ENCODE measurements at places on chromosomes 4 and X. TPM values are rescaled to one million over a fixed set of nuclear protein-coding genes. Genes with fewer than 3 reads are reported as not detected.

GRCh38 chr4:27515140-27515539, 654.5 kb downstream of the STIM2 start:
- no peaks in the 10 kb centered on the region for H3K27me3 ChIP-seq
- H3K36me3 ChIP-seq, result no peaks in the 10 kb centered on the region
- H3K4me3 ChIP-seq, result no peak overlapping the region
- H3K27ac ChIP-seq, result no peak overlapping the region
- DNase-seq, result no peak

DMP1 gene
- 0.11 TPM for total RNA-seq

GRCh38 chr4:168796362-168797106, 213.5 kb downstream of the CBR4 start:
- no peak for DNase-seq
- no peaks in the 10 kb centered on the region for H3K36me3 ChIP-seq
- H3K27me3 ChIP-seq, result no peaks in the 10 kb centered on the region
- H3K4me3 ChIP-seq, result no peak overlapping the region

NAT8L gene
- 20.0 TPM for total RNA-seq

DNA sequence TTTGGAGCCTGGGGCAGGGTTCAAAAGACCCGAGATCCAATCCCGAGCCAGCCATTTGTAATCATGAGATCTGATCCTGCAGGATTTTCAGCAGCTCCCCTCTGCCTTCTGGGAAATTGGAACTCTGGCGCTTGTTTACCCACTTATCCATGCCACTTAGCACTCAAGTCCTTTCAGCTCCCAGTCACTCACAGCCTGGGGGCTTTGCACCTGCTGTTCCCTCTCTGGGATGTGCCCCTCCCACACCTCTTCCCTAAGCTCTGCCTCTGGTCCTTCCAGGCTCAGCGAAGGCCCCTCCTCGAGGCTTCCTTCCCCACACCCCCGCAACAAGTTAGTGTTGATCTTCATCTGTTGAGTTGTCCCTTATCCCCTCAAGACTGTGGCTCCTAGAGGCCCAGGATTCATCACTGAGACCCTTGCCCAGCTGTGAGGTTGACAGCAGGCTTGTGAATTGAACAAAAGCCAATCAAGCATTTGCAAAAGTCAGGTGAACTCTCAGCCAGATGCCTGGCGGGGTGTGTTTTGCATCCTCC, 99.1 kb upstream of the AFAP1 start:
- H3K4me3 ChIP-seq, result no peak overlapping the region
- H3K27ac ChIP-seq, result peak overlapping the region; percentile 16
- DNase-seq, result no peak
- H3K4me1 ChIP-seq, result peaks cover 12% of the 10 kb centered on the region
- no peaks in the 10 kb centered on the region for H3K27me3 ChIP-seq

CLOCK gene
- 18.9 TPM for total RNA-seq

GRCh38 chrX:11532291-11533078, 133.2 kb downstream of the ARHGAP6 start:
- DNase-seq, result peak; percentile 8
- H3K27ac ChIP-seq, result peak overlapping the region; percentile 32
- no peak overlapping the region for H3K4me3 ChIP-seq
- peaks cover 5% of the 10 kb centered on the region for H3K4me1 ChIP-seq

SCML2 gene
- 12.8 TPM for total RNA-seq

GRCh38 chr4:153205757-153206156, 1.5 kb downstream of the TRIM2 start:
- peaks cover 5% of the 10 kb centered on the region for H3K27me3 ChIP-seq
- peaks cover 19% of the 10 kb centered on the region for H3K36me3 ChIP-seq
- peak overlapping the region; percentile 79 for H3K4me3 ChIP-seq
- peak overlapping the region; percentile 34 for H3K27ac ChIP-seq
- peak; percentile 25 for DNase-seq

ASB12 gene
- total RNA-seq, result 0.60 TPM

MBNL3 gene
- total RNA-seq, result 3.4 TPM

- H3K27me3 ChIP-seq, result peaks cover 4% of the 10 kb centered on the region
- H3K27ac ChIP-seq, result no peak overlapping the region
- H3K4me3 ChIP-seq, result no peak overlapping the region
- H3K36me3 ChIP-seq, result 0 out of 2 replicates have a peak, but pooled peaks cover 4% of the 10 kb centered on the region
- no peak for DNase-seq
- H3K4me1 ChIP-seq, result 0 out of 2 replicates have a peak, but pooled peaks cover 3% of the 10 kb centered on the region
Observed at GRCh38 chr4:141158219-141158618, 24.9 kb upstream of the RNF150 start.

DNA sequence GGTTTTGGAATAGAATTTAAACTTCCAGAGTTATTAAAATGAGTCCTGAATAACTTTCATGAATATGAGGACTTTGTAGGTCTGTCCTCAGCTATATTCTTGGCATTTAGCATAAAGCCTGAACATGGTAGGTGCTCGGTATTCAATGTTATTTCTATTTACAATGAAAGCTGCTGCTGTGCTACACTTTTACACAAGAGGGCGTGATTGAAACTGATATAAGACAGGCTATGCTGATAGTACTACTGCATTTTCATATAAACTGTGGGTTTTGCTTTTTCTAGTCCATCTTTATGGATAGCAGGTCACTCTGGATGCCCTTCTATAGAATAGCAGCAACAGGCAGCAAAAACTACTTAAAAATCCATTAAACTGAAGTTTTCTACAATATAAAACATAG, 12.3 kb upstream of the GNPDA2 start:
- H3K27me3 ChIP-seq, result peaks cover 12% of the 10 kb centered on the region
- H3K4me1 ChIP-seq, result no peaks in the 10 kb centered on the region
- H3K36me3 ChIP-seq, result no peaks in the 10 kb centered on the region
- no peak overlapping the region for H3K4me3 ChIP-seq

DNA sequence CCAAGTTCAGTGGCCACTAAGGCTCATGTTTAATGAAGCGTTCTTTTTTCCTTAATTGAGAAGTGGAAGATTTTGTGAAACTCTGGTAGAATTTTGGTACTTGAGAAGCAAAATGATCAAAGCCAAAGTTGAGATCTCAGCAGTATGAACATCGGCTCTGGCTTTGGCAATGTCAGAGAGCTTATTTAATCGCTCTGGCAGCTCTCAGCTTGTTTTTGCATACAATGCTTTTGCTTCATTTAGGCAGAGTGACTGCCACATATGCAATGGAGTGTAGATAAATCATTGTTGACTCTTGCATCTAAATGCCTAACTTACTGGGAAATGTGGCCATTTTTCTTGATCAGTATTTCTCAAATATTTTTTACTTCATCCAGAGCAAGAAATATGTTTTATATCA, 135.7 kb downstream of the AASDH start:
- DNase-seq, result no peak
- H3K27me3 ChIP-seq, result no peaks in the 10 kb centered on the region
- H3K27ac ChIP-seq, result no peak overlapping the region
- no peak overlapping the region for H3K4me3 ChIP-seq

DNA sequence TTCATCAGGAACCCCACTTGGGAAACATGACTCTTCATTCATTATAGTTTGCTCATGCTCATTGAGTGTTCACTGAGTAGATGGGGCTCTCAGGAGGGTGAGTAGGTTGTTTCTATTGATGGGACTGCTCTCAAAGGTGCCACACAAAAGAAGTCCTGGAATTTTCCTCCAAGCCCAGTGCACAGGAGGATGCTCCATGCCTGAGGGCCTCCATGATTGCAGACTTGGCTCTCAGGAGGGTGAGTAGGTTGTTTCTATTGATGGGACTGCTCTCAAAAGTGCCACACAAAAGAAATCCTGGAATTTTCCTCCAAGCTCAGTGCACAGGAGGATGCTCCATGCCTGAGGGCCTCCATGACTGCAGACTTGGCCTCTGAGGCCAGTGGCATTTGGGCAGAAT, 108.5 kb downstream of the ZNF674 start:
- H3K4me1 ChIP-seq, result no peaks in the 10 kb centered on the region
- no peak overlapping the region for H3K4me3 ChIP-seq
- H3K36me3 ChIP-seq, result no peaks in the 10 kb centered on the region
- no peaks in the 10 kb centered on the region for H3K27me3 ChIP-seq

DNA sequence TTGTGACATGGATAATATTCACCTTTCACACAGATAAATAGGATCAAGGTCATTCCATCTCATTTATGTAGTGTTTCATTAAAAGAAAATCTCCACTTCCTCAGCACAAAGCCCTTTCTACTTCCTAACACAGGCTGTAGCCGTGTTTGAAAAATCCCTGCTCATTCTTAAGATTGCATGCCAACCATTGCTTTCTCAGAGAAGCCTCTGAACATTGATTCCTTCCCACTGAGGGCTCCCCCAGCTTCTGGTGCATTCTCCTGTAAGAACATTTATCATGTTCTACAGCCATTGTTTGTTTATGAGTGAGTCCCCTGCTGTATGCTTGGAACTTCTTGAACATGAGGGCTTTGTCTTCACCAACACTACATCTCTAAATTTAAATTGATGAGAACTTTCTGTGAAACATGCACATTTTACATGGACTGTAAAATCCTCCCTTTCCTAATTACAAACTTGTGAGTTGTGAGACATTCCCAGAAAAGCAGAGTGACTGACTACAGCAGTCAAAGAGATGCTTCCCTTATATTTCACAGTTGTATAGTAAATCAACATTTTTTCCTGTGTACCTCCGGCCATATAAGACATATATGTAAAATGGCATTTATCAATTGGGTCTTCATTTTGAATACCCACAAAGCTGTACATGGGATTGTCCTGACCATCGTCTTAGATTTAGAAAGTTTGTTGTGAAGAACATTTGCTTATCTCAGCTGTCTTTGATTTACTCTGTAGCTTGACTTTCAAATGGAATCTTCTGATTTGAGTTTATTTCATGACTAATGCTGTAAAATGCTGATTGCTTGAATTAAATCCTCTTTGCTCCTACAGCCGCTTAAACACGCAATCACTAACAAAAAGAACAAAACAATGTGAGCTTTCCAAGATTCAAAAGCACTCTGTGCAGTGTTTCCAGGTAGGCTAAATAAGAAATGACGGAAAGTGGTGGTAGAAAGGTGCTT, 600.5 kb upstream of the SLIT2 start:
- no peaks in the 10 kb centered on the region for H3K36me3 ChIP-seq
- DNase-seq, result no peak
- no peak overlapping the region for H3K4me3 ChIP-seq
- no peaks in the 10 kb centered on the region for H3K4me1 ChIP-seq
- H3K27me3 ChIP-seq, result no peaks in the 10 kb centered on the region
- no peak overlapping the region for H3K27ac ChIP-seq

GRCh38 chr4:99504804-99505502, 5.9 kb upstream of the C4orf17 start:
- DNase-seq, result no peak
- no peak overlapping the region for H3K4me3 ChIP-seq
- no peak overlapping the region for H3K27ac ChIP-seq
- no peaks in the 10 kb centered on the region for H3K36me3 ChIP-seq

VGLL1 gene
- not detected for total RNA-seq

ATOH1 gene
- total RNA-seq, result 0.61 TPM

DNA sequence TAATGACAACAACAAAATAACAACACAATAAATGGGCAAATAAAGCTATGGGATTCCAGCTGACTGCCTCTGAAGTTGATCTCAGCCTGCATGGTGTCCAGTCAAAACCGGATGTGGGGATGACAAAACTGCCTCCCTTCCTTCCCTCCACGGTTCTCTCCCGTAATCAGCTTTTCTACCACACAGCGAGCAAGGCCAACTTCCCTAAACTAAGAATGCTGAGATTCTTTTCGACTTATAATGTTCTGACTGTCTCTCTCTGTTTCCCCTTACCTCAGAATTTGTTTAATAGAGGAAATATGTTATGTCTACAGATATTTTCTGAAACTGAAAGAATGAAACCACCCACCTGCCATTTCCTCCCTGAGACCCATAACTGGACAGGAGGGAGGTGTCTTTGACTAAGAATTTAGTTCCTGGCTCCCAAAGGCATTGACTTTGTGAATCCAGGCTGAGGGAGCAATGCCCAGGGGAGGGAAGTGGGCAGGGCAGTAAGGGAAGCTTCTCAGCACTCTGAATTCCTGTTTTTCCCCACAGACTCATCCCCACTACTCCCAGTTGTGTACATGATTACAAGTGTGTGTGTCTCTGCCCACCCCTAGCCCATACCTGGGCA, 1.0 kb upstream of the TLR1 start:
- no peak for DNase-seq
- H3K4me3 ChIP-seq, result no peak overlapping the region
- H3K36me3 ChIP-seq, result peaks cover 16% of the 10 kb centered on the region
- H3K27me3 ChIP-seq, result no peaks in the 10 kb centered on the region

DNA sequence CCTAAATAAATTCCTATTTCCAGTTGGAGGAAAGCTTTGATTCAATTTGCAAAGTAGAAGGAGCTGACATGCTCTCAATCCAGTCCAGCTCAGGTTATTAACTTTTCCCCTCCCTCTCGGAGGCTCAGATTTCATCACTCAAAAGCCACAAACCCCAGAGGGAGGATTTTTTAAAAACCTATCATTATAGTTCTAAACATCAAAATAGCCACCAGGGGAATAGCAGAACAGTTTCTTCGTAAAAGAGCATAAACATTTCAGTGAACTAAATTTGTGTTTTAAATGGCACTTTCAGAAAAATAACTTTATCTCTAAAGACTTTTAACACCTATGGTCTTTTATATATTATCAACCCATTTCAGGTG, 8.8 kb downstream of the GPRIN3 start:
- H3K4me3 ChIP-seq, result no peak overlapping the region
- no peak overlapping the region for H3K27ac ChIP-seq
- H3K36me3 ChIP-seq, result no peaks in the 10 kb centered on the region
- no peak for DNase-seq
- peaks cover 35% of the 10 kb centered on the region for H3K4me1 ChIP-seq

PAGE2 gene
- total RNA-seq, result not detected

PAGE1 gene
- total RNA-seq, result not detected

PRDM5 gene
- total RNA-seq, result 31.3 TPM

- no peak overlapping the region for H3K4me3 ChIP-seq
- no peaks in the 10 kb centered on the region for H3K36me3 ChIP-seq
- peaks cover 9% of the 10 kb centered on the region for H3K4me1 ChIP-seq
- H3K27ac ChIP-seq, result no peak overlapping the region
Observed at GRCh38 chr4:3017504-3017903, 54.1 kb downstream of the GRK4 start.

DNA sequence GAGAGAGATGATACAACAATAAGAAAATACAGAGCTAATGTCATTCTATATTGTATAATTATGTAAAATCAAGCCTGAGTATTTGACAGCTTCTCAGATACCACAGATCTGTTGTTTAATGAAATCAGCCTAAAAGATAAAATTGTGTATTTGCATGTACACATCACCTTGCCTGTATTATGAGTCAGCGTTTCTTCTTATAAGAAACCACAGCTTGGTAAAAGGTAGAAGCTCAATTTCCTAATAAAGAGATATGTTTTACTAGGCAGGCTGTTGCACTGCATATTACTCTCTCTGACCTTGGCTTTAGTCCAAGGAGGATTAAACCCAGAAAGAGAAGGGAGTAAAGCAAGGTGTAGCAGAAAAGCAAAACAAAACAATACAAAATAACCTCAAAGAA, 121.3 kb downstream of the PPARGC1A start:
- no peak for DNase-seq
- no peak overlapping the region for H3K4me3 ChIP-seq
- H3K27me3 ChIP-seq, result no peaks in the 10 kb centered on the region
- H3K27ac ChIP-seq, result no peak overlapping the region
- no peaks in the 10 kb centered on the region for H3K36me3 ChIP-seq
- peaks cover 22% of the 10 kb centered on the region for H3K4me1 ChIP-seq

GRCh38 chr4:137156054-137156453, 376.2 kb downstream of the PCDH18 start:
- DNase-seq, result no peak
- no peaks in the 10 kb centered on the region for H3K36me3 ChIP-seq

GRCh38 chrX:70423936-70424675, 992 bp downstream of the GDPD2 start:
- peak overlapping the region; percentile 76 for H3K4me3 ChIP-seq
- H3K36me3 ChIP-seq, result peaks cover 17% of the 10 kb centered on the region
- DNase-seq, result no peak

Data from WTC11 (cell line).